ENCODE measurements at places on chromosomes 2 and 18.

GRCh38 chr2:203918264-203918663 is 18.3 kb upstream of the ICOS start:
- no peak for DNase-seq

GRCh38 chr18:13382954-13383827 is 164.6 kb downstream of the LDLRAD4 start:
- DNase-seq, result no peak

DNA sequence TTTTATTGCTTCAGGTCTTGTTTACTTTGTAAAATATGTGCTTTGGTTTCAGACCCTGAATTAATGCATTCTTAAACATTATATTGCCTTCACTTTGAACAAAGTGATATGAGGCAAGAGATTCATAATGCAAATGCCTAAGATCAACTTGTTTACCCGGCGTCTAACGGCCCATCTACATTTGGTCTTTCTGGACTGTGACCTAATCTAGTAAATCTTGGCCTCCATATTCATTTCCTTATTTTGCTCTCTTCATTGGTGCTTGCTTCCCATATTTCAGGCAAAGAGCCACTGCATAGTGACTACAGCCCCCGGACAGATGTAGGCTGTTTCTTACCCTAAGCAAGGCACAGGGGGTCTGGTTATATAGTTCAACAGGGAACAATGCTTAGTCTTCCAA is 53.0 kb upstream of the SLC39A10 start:
- no peak for DNase-seq

- no peak for DNase-seq
These were observed 19.7 kb upstream of the TLK1 start for GRCh38 chr2:171180229-171180930.

- no peak for DNase-seq
These were observed 164.9 kb downstream of the INHBB start for GRCh38 chr2:120510751-120511395.

DNA sequence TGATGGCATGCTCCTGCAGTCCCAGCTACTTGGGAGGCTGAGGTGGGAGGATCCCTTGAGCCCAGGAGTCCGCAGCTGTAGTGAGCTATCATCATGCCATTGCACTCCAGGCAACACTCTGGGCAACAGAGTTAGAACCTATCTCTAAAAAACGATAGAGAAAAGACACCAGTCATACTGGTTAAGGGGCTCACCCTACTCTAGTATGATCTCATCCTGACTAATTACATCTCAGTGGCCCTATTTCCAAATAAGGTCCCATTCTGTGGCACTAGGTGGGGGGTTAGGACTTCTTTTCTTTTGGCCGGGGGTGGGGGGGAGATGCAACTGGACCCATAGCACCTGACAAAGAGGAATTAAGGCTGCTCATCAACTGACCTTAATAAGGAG is 163.2 kb upstream of the NCK2 start:
- no peak for DNase-seq

- no peak for DNase-seq
These were observed 359.9 kb downstream of the OSR1 start for GRCh38 chr2:18998491-18998890.

- no peak for DNase-seq
These were observed 21.9 kb downstream of the CENPO start for GRCh38 chr2:24815171-24815570.

- DNase-seq, result no peak
These were observed 51.9 kb downstream of the SDC1 start for GRCh38 chr2:20173064-20173463.

- no peak for DNase-seq
These were observed 9.1 kb downstream of the AGXT start for GRCh38 chr2:240877460-240878340.

DNA sequence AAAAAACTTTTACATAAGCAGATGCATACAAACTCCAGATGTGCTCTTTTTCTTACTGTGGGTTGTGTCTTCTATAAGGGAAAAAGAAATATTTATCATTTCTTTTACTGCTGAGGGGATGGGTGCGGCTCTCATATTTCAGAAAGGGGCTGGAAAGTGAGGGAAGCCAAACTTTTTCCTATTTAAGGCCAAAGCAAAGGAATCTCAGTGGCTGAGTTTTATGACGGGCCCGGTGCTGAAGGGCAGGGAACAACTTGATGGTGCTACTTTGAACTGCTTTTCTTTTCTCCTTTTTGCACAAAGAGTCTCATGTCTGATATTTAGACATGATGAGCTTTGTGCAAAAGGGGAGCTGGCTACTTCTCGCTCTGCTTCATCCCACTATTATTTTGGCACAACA is at the start of gene COL3A1:
COL3A1 (plus strand) TSS at position 210 of the 400 bp plus-strand sequence; CDS start at position 327, 117 bp downstream.
- DNase-seq, result no peak

GRCh38 chr2:64049633-64050220 is 30.5 kb upstream of the VPS54 start:
- DNase-seq, result no peak

GRCh38 chr2:186339716-186340115 is 146.3 kb upstream of the ZC3H15 start:
- no peak for DNase-seq

- DNase-seq, result no peak
These were observed 1.8 kb upstream of the SULT6B1 start for GRCh38 chr2:37190290-37190689.

DNA sequence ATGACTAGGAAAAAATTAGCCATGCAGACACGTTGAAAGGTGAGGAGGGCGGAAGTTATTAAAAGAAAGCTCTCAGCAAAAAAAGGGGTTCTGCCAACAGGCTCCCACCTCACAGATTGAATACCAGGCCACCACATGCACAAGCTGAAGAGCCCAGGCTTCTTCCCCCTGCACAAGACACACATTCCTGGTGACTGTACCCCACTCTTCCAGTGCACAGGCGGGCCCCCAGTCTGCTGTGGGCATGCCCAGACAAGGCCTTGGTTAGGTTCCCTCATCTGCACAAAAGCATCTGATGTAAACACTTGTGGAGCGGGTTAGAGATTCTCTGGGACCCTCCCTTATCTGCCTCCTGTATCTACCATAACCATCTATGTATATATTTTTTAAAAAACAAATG is 81.7 kb downstream of the AGPS start:
- DNase-seq, result no peak

- DNase-seq, result no peak
These were observed 114.1 kb downstream of the PRPF40A start for GRCh38 chr2:152603166-152603565.

All from C1 segment of cervical spinal cord (tissue), 14 donors.